ENCODE measurements at places on chromosomes 6 and 20.
A peak's percentile ranks its signal among the peaks of the same experiment; 100 is the strongest.

GRCh38 chr6:5501837-5502236 lies 240.5 kb downstream of the FARS2 start:
- DNase-seq: no peak

- DNase-seq: peak; percentile 17
Measured at GRCh38 chr6:6884193-6884627, 223.6 kb upstream of the RREB1 start.

GRCh38 chr6:159467473-159468041 lies 225.5 kb downstream of the SOD2 start:
- peak; percentile 36 for DNase-seq

- no peak for DNase-seq
Measured at GRCh38 chr6:7886132-7886531, 24.5 kb downstream of the TXNDC5 start.

DNA sequence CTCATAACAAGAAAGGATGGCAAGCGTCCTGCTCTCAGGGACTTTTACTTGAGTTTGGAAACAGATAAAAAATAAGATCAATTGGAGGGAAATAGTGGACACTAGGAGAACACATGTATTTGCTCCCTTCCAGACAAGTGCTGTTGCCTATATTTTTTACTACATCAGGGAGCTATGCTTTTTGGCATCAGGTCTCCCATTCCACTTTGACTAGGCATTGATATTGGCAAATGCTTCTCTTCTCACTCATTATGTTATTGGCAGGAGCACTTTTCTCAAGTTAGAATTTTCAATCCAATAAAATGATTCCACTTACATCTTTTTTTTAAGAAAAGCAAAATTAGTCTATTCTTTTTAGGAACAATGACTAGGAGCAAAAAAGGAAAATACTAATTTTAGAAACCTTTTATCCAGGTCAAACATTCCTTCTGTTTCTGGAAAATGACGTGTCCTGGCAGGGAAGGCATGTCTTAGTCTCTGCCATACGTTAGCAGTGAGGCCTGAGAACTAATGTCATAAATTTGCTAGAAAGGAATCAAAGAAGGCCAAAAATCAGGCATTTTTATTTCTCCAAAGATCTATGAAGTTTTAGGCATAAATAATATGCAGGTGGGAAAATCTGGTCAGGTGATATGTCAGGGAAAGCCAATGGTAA lies 21.4 kb downstream of the BCAS1 start:
- DNase-seq: no peak

GRCh38 chr20:22389836-22390542 lies 194.4 kb downstream of the FOXA2 start:
- DNase-seq: no peak

DNA sequence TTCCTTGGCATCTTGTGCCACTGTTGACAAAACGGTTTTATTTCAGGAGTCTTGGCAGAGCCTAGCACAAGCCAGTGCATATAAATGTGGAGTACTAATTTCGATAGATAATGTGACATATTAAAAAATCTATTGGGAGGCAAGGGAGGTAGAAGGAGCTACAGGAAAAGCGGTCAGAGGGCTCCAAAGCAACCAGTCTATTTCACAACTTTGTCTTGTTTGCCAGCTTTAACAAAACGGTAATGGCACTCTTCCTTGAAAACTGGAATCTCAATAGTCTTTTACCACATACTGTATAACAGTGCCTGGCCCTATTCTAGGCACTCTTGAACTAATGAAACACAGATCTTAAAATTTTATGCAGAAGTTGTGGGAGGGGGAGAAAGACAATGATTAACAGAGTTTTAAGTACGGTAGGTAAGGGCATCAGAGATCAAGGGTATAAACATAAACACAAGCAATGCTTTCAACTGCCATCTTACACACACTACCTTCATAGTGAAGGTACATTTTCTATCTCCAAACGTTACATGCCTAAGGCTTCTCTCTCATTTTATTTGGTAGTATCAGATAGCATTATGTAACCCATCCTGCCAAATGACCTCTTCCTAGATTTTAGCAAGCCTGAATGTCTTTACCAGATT lies 33.5 kb upstream of the SYNCRIP start:
- DNase-seq: peak; percentile 26

- DNase-seq: peak; percentile 72
Measured at GRCh38 chr6:156731396-156731795, 45.8 kb upstream of the ARID1B start.

- DNase-seq: no peak
Measured at GRCh38 chr6:43990275-43990626, 137.0 kb downstream of the MRPL14 start.

GRCh38 chr6:158417760-158418098 lies 105.5 kb downstream of the TULP4 start:
- DNase-seq: peak; percentile 60

DNA sequence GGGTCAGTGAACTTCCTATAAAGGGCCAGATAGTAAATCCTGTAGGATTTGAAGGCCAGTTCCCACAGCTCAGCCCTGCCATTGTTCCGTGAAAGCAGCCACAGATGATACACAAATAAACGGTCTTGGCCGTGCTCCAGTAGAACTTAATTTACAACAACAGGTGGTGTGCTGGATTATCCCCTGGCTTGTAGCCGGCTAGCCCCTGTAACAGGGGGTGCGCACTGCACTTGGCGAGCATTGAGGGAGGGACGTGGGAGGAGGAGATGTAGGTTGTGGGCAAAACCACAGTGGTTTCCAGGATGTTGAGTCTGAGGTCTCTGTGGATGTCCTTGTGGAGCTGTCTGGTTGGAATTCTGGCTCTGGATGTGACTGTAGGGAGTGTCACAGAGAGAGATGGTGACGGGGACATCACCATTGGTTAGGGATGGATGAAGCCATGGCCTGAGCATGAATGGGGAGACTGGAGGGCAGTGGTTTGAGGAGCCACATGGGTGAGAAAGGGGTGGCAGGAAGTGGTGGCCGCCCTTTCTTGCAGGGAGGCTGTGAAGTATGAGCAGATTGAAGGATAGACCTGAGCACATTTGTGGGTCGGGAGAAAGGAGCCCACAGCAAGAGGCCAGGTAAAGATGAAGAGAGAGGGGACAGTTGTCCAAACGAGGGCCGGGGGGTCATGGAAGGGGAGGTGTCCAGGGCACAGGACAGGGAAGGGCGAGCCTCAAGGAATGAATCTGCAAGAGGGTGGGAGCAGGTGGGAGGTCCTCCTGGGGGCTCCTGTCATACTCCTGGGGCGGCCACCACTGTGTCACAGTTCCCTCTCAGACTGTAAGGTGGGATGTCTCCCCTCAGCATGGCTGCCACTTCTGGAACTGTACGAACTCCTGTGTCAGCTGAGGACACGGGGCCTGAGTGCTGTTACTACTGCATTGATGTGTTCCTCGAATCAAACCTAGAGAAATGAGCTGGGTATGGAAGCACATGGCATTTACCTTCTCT lies 53.6 kb downstream of the CDH26 start:
- DNase-seq: no peak

DNA sequence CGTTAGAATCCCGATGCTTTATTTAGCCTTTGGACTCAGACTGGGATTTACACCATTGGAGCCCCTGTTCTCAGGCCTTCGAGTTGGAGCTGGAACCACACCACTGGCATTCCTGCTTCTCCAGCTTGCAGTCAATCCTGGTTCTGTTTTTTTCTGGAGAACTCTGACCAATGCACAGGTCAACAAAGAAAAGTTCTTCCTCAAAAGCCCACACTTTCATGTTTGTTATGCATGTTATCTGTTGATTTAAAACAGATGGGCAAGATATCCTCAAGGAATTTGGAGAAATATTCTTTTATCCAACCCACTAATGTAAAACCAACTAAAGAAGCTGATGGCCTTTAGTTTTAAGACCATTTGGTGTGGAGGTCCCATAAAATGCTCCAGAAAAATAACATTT lies 205.7 kb downstream of the ANKRD60 start:
- DNase-seq: no peak

DNA sequence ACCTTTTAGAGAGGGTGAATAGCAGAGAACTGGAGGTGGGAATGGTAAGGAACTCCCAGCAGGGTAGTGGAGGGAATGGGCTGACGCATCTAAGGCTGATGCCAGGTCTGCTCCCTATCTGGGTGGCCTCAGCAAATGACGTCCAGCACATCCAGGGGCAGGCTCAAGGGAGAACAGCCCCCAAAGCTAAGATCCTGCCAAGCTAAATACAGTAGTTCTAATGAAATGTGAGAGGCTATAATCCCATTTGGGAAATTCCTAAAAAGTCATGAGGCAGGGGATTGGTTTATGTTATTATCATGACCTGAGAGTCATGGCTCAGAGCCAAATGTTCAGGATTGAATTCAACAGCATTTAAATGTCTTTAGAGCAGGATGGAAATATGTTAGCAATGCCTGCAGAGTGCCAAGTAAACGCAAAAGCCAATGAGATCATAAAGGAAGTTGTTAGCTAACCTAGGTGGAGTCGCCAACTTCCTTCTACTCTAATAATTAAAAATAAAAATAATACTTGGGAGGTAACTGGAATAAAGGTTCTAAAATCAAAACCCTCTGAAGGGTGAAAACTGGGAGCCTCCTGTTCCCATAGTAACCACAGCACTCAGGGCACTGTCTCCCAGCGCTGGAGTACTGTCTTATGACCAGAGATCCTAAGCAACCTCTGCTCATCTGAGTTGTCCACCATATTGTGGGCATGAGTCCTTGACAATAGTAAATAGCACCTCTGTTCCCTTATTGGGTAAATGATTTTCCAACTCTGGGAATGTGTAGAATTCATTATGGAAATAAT lies 34.8 kb downstream of the IYD start:
- peak; percentile 81 for DNase-seq

DNA sequence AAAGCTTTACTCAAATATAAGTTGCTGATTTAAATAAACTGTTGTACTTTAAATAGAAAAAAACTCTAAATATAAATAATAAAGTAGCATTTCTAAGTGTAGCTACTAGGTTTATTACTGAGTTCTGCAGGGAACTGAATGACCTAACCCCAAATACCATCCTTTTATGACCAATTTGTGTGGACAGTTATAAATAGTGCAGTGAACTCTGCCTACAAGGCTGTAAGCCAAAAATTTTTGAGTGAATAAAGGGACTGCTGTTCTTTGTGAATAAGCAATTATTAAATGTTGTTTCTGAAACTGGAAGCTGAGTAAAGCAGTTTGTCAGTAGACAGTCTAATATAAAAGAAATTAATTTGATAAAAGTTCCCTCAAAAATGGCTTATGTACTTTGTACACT lies 90.8 kb upstream of the ELOVL5 start:
- DNase-seq: peak; percentile 46

DNA sequence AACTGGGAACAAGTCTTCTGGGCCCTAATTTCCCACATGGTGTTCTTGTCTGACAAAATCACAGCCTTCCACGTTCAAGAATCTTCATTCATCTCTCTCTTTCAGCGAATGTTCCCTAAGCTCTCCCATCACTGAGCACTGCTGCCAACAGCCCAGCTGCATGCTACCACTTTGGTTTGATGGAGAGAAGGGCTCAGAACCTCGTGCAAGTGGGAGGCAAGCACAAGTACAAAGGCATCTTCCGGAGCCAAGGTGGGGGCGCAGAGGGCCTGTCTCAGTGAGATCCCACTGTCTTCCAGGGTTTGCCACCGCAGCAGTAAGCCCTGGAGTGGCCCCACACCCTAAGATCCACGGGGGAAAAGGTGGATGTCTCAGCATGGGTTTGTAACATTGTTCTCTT lies 17.2 kb downstream of the DLL1 start:
- no peak for DNase-seq

- no peak for DNase-seq
Measured at GRCh38 chr20:51562027-51562331, 19.5 kb upstream of the NFATC2 start.

DNA sequence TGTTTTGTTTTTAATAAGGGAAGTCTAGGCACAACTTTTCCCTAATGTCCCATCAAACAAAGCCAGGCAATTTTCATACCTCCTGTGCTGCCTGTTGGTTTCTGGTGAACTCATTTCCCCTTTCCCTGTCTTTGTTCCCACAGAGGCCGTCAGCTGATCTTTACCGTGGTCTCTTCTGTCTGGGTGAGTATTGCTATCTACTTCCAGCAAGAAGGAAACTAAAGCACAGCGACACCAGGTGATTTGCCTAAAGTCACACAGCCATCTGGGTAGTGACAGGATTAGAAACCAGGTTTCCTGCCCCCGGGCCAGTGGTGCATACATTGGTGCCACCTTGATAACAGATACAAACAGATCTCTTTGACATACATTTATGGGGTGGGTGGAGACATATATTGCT lies 59.6 kb downstream of the RAB44 start:
- DNase-seq: no peak

DNA sequence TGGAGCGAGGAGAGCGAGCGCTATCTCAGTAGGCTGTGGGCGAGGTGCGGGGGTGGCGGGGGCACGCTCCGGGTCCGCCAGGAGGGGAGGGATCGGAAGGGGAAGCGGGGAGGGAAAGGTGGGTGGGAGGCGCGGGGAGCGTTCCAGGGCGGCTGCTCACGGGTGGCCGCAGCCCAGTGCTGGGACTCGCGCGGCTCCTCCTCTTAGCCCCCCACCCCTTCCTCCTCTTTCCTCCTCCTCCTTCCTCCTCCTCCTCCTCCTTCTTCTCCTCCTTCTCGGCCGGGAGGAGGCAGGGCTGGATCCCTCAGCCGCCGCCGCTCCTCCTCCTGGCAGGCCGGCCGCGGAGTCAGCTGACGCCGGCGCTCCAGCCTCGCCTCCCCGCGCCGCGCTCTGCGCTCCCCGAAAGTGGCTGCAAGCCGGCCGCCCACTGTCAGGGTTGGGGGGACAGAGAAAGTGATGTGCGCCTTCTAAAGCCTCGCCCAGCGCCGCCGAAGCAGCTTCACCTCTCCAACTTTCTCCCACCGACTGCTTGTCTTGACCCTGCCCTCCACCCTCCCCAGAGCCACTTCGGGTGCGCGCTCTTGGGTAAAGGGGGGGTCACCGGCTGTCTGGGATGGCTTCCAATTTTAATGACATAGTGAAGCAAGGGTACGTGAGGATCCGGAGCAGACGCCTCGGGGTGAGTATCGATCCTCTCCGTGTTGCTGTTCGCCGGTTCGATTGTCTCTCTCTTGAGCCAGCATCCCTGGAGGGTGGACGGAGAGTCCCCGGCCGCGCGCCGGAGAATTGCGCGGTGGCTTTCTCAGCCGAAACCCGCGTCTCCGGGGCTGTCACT lies at the start of gene DOK5:
TSS of gene DOK5 (plus strand) at position 260 of the 835 bp plus-strand sequence. CDS start at position 614, 354 bp downstream.
- DNase-seq: no peak

- peak; percentile 83 for DNase-seq
Measured at GRCh38 chr6:134175532-134176263, 123.3 kb upstream of the SLC2A12 start.

DNA sequence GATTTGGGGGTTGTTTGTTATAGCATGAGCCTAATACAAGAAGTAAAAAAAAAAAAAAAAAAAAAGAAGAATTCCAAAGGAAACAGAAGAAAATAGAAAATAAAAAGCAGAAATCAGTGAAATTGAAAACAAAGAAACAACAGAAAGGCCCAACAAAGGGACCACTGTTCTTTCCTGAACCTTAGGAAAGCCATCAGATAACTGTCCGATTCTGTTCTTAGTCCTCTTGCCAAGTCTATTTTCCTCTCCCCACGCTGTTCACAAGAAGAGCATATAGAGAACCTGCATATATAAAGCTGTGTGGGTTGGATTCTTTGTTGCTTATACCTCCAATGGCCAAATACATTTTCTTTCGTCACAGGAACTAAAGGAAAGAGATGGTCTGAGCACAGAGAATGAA lies 38.0 kb upstream of the IPCEF1 start:
- DNase-seq: no peak

All from EL (cell line).